Activated T-cell treated with anti-CD3 and anti-CD28 coated beads, Interleukin-2, amount 50 U/mL, for 48 hours (primary cell): ENCODE measurements at places on chromosomes 2 and 18.

DNA sequence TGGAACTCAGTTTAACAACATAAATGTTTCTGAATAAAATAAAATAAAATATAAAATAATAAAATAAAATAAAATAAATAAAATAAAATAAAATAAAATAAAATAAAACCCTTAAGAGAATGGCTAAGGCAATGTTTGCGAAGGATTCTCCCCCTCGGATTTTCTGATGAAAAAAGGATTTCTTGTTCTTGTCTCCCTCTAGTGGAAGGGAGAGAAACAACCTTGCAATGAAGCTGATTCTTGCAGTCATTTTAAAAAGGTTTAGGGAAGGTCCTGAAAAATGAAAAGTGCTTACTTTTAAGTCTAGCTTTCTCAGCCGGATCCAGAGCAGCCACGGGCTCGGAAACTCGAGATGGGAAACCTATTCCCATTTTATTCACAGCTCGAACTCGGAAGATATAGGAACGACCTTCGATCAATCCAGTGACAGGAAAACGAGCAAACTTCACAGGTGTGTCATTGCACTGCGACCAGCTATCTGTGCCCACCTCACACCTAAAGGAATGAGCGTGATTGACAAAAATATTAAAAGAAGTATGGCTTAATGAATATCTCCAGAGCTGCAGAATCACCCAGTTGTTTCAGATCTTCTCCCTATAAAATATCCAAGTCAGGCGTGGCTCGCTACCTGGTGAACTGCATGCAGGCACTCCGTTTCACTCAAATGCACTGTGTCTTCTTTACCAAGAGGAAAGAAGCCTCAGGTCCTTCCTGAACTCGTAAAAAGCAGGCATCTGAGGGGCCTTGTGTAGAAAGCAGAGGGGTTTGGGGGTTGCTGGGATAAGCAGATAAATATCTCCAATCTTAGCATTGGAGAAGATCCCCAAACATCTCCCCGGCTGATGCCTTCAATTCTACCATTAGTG lies 68.1 kb downstream of the MYOM1 start:
- DNase-seq = no peak

DNA sequence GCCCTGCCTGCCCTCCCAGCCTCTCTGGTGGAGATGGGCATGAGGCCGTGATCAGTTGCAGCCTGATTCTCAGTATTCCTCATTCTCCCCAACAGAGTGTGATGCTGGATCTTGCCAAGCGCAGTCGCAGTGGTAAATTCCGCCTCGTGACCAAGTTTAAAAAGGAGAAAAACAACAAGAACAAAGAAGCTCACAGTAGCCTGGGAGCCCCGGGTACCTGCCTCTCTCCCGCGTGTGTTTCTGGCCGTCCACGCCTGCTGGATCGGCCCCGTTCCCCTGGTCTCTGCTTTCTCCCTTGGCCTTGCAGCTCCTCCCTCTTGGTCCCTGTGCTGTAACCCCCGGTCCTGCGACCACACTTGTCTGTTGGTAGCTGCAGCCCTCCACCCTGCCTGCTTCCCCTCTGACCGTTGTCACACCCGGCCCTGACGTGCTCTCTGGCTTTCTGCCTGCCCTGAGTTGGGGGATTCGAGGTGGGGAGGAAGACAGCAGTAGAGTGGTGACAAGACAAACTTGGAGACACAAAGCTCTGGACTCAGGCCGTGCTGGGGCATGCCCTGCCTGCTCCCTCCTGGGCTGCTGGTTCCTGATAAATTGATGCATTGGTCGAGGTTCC lies 99.5 kb downstream of the USP40 start:
- DNase-seq = no peak

DNA sequence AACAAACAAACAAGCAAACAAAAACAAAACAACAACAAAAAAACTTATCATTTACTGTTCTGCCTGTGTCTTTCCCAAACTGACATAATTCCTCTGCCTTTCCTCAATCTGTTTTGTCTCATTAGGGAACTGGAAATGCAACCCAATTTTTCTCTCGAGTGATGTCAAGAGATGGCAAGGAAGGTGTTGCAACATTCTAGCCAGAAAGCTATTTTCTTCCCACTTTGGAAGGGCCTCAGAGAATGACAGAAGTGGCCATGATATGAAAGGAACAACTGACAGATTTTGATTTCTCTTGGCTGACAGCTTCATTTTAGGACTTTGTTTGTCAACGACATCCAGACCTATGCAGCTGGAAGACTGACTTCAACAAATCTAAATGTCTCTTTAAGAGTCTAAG lies 24.7 kb downstream of the RND3 start:
- no peak for DNase-seq

GRCh38 chr2:12577091-12577490 lies 139.6 kb upstream of the TRIB2 start:
- DNase-seq = no peak

- DNase-seq = no peak
These were observed 172.9 kb downstream of the SLC8A1 start for GRCh38 chr2:40279001-40279400.

DNA sequence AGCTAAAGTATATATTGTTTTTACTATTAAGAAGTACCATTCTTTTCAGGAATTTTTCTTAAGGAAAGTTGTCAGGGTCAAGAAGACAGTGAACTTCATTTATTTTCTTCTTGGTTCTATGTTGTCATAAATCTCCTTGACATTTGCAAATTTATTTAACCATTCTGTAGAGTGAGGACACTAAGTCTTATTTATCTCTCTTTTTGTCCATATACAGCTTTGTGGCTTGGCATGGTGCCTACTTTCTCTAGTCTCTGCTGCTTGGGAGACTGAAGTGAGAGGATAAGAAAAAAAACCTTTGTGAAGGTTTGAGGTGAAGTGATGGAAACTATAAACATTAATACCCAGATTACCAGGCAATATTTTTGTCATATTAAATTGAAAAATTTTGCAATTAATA lies 1389.4 kb downstream of the SUCLG1 start:
- no peak for DNase-seq

- DNase-seq = no peak
These were observed 19.3 kb downstream of the RBMS1 start for GRCh38 chr2:160474319-160474645.

DNA sequence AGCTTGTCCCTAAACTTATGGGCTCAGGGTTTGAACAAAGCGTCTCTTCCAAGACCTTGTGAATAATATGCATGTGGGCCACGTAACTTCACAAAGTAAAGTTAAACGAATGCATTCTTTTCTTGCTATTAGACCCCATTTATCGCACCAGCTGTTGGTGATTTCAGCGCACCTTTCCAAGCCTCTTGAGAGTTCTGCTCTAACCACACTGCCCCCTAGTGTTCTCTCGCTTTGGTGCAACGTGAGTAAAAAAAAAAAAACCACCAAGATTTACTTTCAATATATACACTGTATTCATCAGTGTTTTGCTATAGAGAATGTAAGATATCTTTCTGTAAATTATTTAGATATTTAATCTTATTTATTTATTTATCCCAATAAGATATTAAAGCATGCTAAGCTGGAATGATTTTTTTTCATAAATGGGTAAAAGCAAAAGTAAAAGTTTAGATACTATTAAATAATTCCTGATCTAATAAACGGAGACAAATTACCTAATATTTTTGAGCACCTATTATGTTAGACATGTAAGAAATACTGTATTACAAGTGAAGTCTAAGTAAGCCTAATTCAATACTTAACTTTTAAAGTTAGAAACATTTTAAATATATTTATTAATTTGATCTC lies 459.5 kb downstream of the DLGAP1 start:
- DNase-seq = peak; percentile 56

DNA sequence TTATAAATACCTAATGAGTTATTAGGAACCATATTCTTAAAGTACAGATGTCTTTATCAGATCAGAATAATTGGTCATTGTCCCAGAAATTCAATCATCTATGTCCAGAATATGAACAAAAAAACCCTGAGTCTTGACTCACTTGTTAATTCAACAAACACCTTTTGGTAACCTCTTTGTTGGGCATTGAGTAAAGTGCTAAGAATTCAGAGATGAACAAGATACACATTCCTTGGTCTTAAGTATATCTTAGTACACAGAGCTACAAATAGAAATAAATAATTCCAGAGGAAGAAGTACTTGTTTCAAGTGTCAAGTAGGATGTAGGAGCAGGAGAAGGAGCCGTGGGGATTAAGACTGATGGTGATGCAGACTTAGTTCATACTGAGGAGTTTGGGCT lies 798.1 kb downstream of the CPS1 start:
- no peak for DNase-seq

- no peak for DNase-seq
These were observed 17.2 kb downstream of the FAM98A start for GRCh38 chr2:33581872-33582271.

- DNase-seq = no peak
These were observed 73.9 kb upstream of the XIRP2 start for GRCh38 chr2:166814335-166814734.

- DNase-seq = no peak
These were observed 228.1 kb downstream of the RBM43 start for GRCh38 chr2:151033271-151034248.

GRCh38 chr2:134089454-134089853 lies 164.4 kb upstream of the MGAT5 start:
- DNase-seq = no peak

DNA sequence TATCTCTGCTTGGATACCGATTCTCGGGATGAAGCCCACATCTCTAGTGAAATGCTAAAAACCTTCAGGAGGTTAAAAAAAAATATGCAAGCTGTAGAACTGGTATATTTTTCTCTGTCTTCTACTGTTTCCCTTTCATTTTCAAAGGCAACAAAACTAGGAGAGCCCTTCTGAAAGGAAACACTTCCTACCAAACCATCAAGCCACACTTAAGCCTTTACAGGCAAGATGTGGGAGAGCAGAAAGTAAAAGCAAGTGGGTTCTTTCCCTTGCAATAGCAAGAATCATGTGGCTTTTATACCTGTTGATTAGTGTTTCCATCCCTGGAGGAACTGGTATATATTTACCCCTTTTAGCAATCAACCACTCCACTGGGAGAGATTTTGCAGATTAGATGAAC lies 147.9 kb upstream of the ACAA2 start:
- no peak for DNase-seq

DNA sequence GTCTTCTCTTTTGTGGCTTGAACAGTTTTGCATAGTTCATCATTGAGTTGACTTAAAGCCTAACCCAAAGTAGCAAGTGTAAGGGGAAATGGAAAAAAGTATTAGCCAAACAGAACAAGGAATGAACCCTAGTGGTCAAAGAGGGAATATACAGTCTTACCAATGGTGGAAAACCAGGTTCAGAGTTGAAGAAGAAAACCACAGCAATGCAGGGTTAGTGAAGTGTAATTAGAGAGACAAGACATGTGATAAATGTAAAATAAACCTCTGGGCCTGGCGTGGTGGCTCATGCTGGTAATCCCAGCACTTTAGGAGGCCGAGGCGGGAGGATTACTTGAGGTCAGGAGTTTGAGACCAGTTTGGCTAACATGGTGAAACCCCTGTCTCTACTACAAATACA lies 2.4 kb downstream of the TTN start:
- DNase-seq = no peak

DNA sequence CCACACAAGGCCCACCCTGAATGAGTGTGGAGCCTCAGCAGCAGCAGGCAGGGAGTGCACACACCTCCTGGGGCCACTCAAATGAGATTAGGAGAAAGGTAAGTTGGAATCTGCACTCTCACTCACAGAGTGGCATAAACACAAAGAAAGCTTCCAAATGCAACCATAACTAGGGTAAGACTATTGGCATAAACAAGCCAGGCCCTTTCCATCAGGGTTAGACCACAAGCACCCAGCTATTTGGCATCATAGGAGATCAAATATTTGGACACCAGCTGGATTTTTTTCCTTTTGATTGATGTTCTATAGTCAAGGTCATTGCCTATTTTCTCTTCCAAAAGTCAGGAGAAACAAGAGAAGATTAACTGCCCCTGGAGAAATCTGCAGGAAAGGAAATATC lies 471.5 kb downstream of the TXNL1 start:
- DNase-seq = no peak
